ENCODE measurements at places on chromosomes 2 and 18. TPM values are rescaled to one million over a fixed set of nuclear protein-coding genes. Genes with fewer than 3 reads are reported as not detected.

Gene CCDC141
- total RNA-seq = 9.4 TPM

Gene SERPINB2
- total RNA-seq = not detected

Gene MROH2A
- not detected for total RNA-seq

Gene STAT4
- total RNA-seq = 104 TPM

Gene SERPINB10
- total RNA-seq = 2.8 TPM

Gene ORC4
- 32.0 TPM for total RNA-seq

Gene RSAD2
- 5.4 TPM for total RNA-seq

Gene ACMSD
- not detected for total RNA-seq

Gene ZFAND2B
- total RNA-seq = 45.5 TPM

Gene CAPN14
- total RNA-seq = 0.65 TPM

Gene XRCC5
- 324 TPM for total RNA-seq

Gene UGP2
- 89.7 TPM for total RNA-seq

Gene PCARE
- not detected for total RNA-seq

Gene SERPINB11
- total RNA-seq = not detected

Measured in activated T-cell treated with anti-CD3 and anti-CD28 coated beads, Interleukin-2, amount 50 U/mL, for 72 hours (primary cell).